ENCODE measurements at places on chromosomes 5 and 9.

DNA sequence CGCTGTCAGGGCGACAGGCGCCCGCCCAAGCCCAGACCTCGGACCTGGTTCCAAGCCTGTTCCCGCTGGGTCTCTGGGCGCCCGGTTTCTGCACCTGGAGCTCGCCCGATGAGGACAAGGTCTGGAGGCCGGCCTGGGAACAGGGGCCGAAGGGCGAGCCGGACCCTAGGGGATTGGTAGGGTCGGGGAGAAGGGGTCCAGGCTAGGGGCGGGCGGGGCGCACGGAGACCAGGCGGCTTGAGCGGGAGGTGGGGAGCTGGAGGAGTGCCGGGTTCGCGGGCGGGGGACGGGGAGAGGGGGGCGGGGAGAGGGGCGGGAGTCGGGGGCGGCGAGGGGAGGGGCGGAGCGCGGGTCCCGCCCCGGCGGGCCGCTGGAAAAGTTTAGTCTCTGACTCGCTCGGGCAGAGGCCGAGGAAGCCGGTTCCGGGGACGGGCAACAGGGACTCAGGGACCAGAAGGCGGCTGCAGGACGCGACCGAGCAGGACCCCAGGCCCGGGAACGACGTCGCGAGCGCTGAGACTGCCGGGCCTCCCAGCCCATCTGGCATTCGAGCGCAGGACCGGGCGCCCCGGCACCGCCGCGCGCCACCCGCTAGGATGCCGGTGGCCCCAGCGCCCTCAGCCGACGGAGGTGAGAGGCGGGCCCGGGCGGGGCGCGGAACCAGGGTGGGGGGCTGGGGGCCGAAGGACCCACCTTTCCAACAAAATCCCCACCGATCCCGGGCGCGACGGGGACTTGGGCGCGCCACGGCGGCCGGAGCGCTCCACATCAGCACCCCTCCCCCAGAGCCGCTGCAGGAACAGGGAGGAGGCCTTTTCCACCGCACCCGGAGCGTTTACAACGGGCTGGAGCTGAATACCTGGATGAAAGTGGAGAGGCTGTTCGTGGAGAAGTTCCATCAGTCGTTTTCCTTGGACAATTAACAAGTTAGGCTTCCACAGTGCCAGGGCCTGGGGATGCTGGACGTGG is at the start of gene S1PR3:
TSS of gene S1PR3 (plus strand) at position 403 of the 969 bp plus-strand sequence. CDS start 9,733 bp downstream, outside the sequence.
- DNase-seq, result no peak

DNA sequence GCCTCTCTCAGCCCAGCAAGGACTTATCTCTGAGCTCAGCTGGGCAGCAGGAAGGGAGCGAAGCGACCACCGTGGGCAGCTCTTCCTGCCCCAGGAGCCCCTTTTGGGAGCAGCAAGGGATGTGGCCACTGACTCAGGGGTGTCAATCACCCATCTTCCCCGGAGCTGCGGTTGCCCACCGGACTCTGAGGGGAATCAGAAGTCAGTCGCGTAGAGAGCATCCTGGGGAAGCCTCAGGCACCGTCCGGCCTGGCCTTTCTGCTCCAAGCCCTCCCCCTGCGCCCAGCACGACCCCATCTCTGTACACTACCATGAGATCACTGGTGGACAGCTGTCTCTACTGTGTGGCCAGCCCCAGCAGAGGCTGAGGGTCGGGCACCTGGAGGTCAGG is 24.6 kb downstream of the GFI1B start:
- DNase-seq, result no peak

- DNase-seq, result no peak
Measured at GRCh38 chr5:73642344-73642743, 16.3 kb downstream of the ARHGEF28 start.

DNA sequence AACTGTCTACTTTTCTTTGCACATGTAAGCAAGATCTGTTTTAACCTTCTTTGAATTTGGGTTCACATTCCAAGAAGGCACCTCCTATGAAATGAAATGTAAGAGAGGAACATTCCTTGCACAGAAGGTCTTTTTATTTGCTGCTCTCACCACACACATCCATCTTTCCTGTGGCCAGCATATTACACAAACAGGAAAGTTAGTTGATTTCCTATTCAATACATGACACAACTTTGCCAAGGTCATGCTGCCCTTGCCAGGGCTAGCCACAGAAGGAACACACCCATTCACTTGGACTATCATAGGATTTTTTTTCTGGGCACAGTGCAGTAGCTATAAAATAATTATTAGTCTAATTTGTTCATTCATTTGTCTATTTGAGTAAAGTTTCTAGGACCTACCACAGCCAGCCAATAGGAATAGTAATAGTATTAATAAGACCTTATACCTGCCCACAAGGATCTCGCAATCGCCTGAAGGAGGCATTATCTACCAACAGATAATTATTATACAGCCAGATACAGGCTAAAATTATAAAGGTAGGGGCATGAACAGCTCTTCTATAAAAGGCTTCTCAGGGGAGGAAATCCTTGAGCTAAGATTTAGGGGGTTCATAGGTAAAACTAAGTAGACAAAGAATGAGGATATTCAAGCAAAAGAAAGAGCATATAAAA is 78.1 kb upstream of the NREP start:
- DNase-seq, result no peak

DNA sequence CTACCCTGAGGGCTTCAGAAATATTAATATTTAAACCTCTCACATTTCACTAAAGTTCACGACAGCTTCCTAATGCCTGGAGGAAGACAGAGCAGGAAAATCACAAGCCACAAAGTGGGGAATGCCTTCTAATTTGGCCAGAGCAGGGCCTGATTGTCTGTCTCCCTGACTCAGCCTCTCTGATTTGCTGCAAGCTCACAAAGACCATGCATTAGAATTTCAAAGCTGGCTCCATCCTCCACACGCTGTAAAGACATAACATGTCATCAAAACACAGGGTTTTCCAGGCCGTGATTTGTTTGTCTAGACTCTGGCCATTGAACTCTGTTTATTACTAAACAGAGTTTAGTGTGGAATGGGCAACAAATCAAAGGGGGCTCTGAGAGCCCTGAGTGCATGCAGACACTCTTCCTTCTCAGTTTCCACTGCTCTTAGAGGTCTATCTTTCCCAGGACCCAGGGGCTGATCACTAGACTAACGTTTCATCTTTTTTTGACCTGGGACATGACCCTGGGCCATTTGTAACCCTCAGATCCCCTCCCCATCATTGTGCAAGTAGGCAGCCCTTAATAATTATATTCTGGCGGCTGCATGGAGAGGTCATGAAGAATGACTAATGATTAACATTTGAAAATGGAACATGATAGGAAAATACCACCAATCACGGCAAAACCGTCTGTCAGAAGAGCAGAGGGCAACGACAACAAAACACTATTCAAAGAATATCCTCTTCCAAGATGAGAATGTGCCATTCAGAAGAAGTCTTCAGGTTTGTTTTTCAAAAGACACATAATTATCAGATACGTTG is 140.2 kb downstream of the ENC1 start:
- DNase-seq, result no peak

GRCh38 chr5:73298772-73299630 is 126.0 kb downstream of the TMEM174 start:
- DNase-seq, result no peak

GRCh38 chr9:115301581-115301980 is 183.6 kb upstream of the TNC start:
- no peak for DNase-seq

Measured in T-helper 17 cell (primary cell).